ENCODE measurements at places on chromosomes 1 and 21.

GRCh38 chr1:63087966-63088365, 234.4 kb upstream of the FOXD3 start:
- DNase-seq: peak; percentile 94

DNA sequence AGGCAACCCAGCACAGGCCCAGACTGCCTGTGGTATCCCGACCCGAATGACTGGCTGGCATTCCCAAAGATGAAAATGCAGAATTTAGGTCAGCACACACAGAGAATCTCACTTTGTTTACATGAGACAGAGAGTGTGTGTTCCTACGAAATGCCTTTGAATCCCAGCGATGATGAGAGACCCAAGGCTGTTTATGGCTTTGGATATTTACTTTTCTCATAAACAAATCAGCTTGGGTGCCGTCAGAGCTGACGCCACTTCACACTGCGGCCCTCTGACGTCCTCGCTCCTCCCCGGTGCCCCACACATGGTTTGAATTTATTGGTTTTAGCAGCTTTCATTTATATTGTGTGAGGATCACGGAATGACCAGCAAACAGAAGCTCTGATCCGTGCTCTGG, 18.7 kb downstream of the TRABD2B start:
- no peak for DNase-seq

DNA sequence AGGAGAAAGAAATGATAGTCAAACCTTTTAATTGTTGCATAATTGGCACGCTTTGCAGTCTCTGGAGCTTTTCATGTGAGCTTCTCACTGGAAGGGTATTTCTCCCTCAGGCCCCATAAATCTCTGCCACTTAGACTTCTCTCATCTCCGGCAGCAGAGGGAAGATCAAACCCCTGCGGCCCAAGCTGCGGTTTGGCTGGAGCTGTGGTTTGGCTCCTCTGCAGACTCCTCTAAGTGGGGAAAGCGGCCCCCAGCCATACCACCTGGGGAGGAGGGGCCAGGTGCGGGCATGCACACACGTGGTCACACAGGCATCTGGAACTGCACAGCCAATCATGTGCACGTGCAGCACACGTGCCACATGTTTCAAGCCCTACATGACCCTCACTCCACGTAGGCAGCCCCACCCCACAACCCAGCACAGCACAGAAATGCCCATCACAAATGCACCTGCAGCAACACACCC, 58.3 kb downstream of the UBE2T start:
- peak; percentile 55 for DNase-seq

GRCh38 chr1:15850471-15851001, 3.0 kb downstream of the SPEN start:
- peak; percentile 58 for DNase-seq

DNA sequence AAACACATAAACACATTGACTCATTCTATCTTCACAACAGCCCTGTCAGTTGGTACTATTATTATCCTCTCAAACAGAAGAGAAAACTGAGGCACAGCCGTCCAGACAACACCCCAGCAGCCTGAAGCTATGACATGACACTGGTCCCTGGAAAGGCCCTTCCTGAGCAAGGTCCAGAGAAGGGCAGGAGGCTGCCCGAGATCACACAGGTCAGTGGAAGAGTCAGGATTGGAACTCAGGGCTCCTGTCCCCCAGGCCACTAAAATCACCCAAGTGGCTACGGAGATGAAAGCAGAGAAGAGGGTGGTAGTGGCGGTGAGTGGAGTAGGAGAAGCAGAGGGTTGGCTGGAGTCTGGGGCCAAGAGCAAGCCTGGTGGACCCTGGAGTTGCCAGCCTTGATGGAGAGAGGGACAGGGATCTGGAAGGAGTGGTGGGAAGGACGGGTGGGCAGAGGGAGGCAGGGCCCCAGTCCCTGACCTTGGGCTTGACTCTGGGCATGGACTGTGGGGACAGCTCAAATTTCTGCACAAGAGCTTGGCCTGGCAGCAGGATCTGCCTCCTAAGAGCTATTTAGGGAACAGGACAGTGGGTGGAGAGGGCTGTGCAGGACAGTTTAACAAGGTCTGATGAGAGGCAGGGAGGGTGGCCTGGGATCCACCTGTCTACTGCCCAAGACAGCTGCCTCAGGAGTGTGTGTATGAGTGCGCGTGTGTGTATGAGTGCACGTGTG, 15.8 kb downstream of the MYOM3 start:
- DNase-seq: no peak

- DNase-seq: no peak
Measured at GRCh38 chr1:184695023-184695422, 59.6 kb downstream of the EDEM3 start.

DNA sequence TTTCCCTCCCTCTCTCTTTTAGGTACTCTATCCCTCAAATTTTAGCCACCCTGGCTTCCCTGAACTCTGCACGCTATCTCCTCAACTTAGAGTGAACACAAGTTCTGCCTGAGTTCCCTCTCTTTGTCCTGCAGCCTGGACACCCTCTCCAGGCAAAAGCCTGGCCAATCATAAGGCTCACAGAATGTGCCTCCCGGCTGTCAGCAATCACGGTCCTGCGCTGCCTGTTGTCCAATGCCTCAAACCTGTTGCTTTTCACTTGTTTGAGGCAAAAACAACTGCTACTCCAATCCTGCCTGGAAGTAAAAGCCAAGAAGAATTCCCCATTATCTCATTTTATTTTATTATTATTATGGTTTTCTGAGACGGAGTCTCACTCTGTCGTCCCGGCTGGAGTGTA, 66.1 kb downstream of the LGR6 start:
- DNase-seq: no peak

DNA sequence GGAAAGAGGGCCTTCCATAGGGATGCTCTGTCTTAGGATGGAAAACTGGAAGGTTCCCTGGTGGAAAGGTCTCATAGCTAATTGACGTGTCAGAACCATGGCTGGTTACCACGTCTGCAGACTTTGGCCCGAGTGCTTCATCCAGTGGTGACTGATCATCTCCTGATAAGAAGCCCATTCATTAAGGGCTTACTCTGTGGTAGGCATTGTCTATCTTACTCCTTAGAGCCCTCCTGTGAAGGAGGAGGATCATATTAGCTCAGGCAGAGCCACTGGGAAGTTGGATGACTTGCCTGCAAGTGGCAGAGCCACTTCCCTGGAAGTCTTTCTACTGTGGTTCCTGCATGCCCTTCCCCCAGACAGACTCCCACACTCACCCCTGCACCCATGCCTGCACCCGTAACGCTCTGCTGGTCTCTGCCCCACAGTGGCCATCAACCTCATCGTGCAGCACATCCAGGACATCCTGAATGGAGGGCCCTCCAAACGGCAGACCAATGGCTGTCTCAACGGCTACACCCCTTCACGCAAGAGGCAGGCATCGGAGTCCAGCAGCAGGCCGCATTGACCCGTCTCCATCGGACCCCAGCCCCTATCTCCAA, 79.9 kb downstream of the UCK2 start:
- DNase-seq: no peak

GRCh38 chr1:56376188-56376984, 203.0 kb downstream of the PLPP3 start:
- DNase-seq: peak; percentile 30

- no peak for DNase-seq
Measured at GRCh38 chr1:33824971-33825370, 38.9 kb upstream of the HMGB4 start.

DNA sequence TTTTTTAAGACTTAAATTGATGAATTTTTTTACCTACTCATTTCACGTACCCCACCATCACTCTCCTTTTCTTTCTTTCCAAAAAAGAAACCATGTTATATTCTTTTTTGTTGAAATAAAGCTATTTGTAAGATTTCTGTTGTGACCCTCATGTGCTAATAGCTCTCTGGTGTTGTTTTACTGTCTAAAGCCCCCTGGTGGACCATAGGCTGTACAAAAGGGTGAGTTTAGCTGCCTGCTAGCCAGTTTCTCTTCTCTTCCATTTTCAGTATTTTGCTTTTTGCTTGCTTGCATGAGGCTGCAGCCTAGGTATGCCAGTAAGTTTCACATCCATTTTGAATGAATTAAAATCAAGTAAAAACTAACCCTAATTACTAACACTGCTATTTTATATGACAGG, 15.6 kb upstream of the VAMP3 start:
- DNase-seq: no peak

- no peak for DNase-seq
Measured at GRCh38 chr1:47592296-47593012, 154.6 kb downstream of the FOXD2 start.

DNA sequence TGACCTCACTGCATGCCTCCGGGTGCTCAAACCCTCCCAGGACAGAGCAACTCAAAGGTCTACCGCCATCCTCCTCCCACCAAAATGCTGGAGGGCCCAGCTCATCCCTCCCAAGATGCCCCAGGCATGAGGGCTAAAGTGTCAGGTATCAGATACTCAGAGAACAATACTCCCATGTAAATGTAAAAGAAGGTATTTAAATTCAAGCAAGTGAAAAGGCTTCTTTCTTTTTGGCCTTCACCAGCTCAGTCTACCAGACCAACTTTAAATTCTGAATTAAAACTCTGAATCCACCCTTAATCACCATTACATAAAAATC, 3.0 kb downstream of the PARP1 start:
- DNase-seq: no peak
